AG10803 (cell line): ENCODE measurements at places on chromosomes 4 and X.
A peak's percentile ranks its signal among the peaks of the same experiment; 100 is the strongest.

- DNase-seq: no peak
These were observed 592.4 kb downstream of the ACTRT1 start for GRCh38 chrX:127459790-127460189.

DNA sequence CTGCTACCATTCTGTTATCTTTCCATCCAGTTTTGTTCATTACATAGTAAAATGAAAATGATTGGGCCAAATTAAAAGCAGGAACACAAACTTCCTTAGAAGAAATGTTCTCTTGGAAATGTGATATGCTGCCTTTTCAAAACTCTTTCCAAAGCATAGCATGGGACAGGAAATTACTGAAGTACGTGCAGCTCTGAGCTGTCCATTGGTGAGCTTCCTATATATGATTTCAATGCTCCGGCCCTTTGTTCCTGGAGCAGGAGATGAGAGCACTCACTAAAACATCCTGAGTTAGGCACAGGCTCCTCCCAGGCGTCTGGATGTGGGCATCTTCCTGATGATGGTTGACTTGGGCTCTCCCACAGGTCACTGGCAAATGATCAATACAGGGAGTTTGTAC is 33.0 kb upstream of the ANXA3 start:
- DNase-seq: no peak

GRCh38 chr4:11138964-11139363 is 289.7 kb downstream of the HS3ST1 start:
- no peak for DNase-seq

- DNase-seq: no peak
These were observed 156.7 kb upstream of the FAM47A start for GRCh38 chrX:34288782-34289181.

DNA sequence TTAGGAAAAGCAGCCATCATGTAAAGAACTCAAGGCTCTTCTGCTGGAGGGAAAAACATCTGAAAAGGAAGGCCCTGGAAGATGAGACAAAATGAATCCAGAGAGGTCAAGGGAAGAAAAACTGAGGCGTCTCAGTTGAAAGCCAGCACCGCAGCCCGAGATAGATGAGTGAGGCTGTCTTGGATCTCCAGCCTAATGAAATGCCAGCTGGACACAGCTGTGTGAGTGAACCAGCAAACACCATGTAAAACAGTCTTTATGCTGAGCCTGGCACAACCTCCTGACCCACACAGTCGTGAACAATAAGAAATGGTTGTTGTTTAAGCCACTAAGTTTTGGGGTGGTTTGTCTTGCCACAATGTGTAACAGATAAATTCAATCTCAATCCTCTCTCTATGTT is 48.6 kb upstream of the RASL11B start:
- DNase-seq: no peak

- no peak for DNase-seq
These were observed 1.4 kb upstream of the SLC34A2 start for GRCh38 chr4:25654031-25654970.

- DNase-seq: no peak
These were observed 575.5 kb upstream of the NDST4 start for GRCh38 chr4:115688961-115689360.

- peak; percentile 75 for DNase-seq
These were observed 18.0 kb upstream of the CYP2U1 start for GRCh38 chr4:107913283-107913899.

DNA sequence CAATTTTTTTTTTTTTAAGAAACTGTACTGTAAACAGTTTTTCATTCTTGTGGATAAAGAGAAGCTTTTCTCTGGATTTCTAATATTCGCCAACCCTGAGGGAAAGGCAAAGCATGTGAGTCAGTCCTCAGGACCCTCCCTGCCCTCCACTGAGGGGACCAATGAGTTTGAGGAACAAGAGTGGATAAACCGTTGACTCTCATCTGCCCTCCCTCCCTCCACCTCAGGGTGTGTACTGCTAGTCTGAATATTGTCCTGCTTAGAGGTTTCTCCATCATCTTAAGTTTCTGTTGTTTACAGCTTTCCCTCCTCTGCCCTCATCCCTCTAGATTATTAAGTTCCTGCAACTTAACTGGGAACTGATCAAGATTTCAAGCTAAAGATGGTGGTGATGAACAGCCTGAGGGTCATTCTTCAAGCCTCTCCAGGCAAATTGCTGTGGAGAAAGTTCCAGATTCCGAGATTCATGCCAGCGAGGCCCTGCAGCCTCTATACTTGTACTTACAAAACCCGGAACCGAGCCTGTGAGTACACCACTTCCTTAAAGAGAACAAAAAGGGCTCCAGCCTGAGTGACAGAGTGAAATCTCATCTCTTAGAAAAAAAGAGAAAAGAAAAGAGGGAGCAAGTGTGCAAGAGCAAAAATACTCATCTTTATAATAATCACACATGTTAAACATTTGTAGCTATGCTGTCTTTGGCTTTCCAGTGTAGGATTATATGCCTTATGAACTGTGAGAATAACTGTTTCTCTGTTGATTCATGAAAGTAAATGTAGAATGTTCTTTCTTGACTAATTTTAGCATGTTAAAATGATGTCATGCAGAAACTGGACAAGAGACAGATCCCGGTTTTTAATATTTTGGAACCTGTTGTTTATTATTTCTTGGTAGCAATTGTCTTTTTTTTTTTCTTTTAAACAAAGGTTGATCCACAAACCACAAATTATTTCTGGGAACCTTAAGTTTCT is 11.9 kb downstream of the CA5B start:
- peak; percentile 44 for DNase-seq

GRCh38 chr4:143626134-143626911 is 74.2 kb downstream of the FREM3 start:
- DNase-seq: peak; percentile 41

GRCh38 chr4:26105815-26106699 is 192.0 kb downstream of the SMIM20 start:
- peak; percentile 42 for DNase-seq

DNA sequence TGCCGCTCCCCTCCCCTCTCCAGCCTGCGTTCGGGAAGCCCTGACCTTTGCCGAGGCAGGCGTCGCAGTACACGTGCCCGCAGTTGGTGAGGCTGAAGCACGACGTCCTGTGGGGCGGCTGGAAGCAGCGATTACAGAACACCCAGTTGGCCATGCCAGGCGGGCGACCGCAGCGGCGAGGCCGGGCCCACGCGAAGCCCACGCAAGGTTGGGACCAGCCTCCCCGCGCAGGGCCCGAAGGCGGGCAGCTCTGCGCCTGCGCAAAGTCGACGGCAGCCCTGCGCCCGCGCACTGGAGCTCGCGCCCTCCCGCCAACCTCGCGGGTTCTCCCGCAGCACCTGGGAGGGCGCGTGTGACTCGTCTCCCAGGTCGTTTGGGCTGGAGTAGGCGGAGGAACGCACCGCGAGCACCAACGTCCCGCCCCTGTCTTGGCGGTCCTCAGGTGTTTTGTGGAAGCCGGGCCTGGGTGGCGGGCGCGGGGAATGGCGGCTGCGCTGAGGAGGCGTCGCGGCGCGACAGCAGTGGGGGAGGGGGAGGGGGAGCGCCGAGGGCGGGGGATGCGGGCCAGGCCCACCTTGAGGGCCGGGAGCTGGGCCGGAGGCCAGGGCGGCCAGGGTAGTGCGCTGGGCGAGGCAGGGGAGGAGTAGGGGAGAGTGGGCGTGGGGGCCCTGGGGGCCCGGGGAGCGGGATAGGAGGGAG is at the start of gene RNF212:
TSS of gene RNF212 (minus strand) at position 254 of the 699 bp plus-strand sequence. CDS start at position 154, 100 bp downstream.
- DNase-seq: peak; percentile 11

GRCh38 chr4:99664716-99665115 is 7.1 kb upstream of the C4orf54 start:
- DNase-seq: no peak

GRCh38 chr4:2318476-2318875 is 56.6 kb upstream of the MXD4 start:
- DNase-seq: no peak

DNA sequence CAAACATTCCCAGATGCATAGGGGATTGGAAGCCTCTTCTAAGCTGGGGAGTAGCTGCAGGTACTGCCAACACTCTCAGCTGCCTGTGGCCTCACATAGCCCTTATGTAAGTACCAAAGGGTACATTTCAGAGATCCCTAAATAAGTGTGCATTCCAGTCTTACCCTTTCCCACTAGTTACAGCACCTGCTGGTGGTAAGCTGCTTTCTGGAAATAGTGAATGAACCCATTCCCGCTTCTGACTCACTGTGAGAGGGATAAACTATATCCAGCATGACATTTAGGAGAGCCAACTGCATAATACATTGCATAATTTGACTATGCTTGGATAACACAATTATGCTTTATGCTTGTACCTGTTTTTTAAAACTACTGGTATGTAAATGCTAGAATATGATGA is 149.0 kb downstream of the FAM13A start:
- no peak for DNase-seq

DNA sequence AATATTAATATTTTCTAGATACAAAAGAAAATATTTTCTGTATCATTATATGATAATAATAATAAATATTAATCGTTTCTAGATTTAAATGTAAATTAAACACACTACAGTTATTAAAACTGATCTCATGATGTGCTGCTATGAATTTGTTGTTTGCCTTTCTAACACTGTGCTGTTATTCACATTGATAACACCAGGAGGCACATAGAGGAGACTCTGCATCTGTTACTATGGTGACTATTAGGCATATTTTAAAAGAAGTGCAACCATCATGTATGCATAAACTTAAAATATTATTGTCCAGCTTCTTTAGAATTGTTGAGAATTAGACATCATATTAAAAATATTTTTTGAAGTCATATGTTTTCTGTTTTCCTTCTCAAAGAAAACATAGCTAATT is 11.8 kb upstream of the PDGFC start:
- no peak for DNase-seq

DNA sequence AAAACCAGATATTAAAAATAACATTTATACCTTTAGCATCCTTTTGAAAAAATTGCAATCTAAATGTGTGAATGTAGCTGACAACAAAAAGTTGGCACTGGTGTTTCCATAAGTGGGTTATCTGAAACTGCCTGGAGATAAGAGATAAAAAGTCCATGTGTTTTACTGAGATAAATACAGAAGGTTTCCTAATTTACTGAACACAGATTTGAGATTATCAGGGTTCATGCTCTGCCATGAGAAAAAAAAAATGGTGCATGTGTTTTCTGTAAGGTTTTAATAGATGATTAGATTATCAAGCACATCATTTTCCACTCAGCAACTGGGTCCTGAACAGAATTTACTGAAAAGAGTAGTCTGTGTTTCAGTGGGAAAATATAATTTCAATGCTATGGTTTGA is 326.2 kb upstream of the SLIT2 start:
- no peak for DNase-seq

GRCh38 chrX:78496483-78496882 is 162.6 kb downstream of the RTL3 start:
- no peak for DNase-seq

GRCh38 chrX:55486736-55487135 is 2.9 kb downstream of the USP51 start:
- DNase-seq: peak; percentile 32

DNA sequence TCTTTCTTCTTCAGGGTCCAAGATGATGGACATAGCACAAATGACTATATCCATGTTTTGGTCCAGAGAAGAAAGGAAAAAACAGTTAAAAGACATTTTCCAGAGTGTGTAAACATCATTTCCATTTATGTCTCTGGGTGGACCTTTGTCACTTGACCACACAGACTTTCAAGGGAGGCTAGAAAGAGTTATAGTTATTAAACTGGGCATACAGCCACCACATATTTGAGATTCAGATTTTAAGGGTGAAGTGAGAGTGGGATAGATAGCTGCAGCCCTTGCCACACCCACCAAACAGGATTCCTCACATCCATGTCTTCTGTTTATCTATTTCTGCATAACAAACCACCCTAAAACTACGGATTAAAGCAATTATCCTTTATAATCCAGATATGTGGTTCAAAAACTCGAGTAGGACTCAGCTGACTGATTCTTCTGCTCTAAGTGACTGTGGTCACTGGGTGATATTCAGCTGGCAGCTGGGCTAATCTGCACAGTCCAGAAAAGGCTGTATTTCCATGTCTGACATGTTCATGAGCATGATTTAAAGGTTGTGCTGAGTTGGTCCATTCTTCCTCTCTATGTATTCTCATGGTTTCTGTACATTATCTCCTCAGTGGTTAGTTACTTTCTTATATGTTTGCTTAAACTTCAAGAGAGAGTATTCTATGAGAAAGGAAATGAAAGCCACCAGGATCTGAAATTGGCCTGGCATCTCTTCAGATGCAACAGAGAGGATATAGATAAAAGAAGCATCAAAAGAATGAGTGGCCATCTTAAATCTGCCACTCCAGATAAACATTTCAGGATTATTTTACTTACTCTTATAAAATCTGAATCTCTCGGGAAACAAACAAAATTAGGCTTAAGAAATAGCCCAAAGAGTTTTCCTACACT is 459.8 kb upstream of the CTSO start:
- DNase-seq: no peak

DNA sequence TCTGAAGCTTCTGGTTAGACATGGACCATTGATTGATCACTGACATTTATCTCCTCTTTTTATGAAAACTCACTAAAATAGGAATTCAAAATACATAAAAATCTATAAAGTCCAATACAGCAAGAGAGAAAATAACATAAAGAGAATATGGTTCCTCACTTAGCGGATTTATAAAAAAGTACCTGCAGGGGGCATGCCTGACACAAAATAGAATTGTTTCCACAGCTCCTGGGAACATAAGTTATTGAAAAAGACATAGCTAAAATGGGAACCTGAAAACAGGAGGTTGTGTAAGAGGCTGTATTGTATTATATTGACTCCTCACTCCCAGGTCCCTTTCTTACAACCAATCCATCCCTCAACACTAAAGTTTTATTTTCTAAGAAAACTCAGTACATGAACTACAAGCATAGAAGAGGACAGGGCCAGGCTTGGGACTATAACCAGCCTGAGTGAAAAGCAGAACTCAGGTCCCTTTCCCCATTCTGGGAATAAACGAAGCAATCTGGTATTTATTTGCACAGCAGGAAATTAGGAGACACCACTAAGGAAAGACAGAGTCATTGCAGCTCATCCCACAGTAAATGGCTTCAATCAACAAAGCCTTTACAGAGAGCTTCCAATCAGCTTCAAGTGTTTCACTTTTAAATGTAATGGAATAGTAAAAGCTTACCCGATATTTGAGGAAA is 121.1 kb upstream of the NDST4 start:
- no peak for DNase-seq

DNA sequence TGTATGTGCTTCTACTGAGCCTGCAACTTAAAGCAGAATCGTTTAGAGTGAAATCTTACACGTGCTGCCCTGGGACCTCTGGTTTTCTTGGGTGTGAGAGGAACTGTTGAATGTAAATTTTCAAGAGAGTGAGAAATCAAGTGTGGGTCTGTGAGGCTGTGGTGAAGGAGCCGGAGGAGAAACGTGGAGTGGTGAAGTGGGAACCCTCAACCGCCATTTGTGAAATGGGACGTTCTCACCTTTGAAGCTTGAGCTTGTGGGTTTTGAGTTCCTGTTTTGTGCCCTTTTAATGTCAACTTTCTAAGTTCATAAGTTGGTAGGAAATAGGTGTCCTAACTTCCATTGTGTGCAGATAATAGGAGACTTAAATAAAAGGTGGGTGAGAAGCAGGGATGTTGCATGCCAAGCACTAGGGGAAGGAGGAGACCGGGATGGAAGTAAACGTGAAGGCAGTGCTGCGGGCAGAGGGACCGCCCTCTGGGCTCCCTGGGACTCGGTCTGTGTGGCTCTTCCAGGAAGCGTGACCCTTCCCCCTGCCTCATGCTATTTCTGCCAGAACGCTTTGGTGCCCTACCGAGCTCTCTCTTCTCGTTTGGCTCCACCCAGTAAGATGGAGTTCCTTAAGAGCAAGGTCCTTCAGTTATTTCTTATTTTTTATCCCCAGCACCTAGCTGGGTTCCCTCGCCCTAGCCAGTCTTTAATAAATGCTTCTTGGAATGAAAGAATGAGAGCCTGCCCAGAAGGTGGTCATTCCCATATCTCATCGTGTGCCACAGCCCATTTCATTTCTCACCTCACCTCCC is 56.0 kb downstream of the TMEM131L start:
- DNase-seq: no peak
